CD4-positive, alpha-beta T cell treated with Interleukin-15 for 1 hour (primary cell): ENCODE measurements at places on chromosomes 5 and 9.
A peak's percentile ranks its signal among the peaks of the same experiment; 100 is the strongest.

- DNase-seq: no peak
These were observed 63.8 kb downstream of the PAX5 start for GRCh38 chr9:36970007-36970888.

DNA sequence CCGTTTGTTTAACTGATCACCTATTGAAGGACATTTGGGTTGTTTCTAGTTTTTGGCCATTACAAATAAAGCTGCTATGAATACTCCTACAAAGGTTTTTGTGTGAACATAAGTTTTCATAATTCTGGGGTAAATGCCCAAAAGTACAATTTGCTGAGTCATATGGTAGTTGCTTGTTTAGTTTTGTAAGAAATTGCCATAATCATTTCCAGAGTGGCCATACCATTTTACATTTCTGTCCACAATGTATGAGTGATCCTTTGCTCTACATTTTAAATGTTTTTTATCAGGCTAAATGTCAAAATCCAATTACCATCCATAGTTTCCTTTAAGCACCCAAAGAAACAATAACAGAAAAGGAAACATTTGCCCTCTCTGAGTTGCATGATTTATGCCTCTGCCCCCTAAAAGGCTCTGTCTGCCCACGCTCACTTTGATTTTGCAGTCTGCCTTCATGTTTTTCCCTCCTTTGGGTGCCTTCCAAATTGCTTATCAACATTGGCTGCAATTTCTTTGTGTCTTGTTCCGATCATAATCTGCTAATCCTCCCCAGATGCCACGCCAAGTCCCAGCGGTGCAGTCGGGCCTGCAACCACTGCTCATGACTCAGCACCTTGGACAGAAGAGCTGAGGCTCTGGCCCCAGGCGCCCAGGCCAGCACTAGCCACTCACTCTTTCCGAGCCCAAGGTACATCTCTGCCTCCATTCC lies 339.2 kb downstream of the PIK3R1 start:
- no peak for DNase-seq

DNA sequence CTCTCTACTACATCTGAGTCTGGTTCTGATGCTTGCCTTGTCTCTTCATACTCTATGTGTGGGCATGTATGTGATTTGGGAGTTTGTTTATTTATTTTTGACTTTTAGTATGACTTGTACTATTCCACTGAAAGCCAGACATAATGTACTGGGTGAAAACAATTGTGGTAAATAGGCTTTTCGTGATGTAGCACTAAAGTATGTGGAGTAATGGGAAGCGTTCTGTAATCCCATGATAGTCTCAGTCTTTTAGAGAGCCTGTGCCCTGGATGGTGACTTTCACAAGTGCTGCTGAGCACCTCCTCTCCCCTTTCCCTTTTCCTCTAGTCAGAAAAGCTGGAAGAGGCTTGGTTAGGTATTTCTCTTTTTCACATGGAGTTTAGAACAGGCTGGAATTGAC lies 85.8 kb upstream of the S1PR3 start:
- DNase-seq: no peak

DNA sequence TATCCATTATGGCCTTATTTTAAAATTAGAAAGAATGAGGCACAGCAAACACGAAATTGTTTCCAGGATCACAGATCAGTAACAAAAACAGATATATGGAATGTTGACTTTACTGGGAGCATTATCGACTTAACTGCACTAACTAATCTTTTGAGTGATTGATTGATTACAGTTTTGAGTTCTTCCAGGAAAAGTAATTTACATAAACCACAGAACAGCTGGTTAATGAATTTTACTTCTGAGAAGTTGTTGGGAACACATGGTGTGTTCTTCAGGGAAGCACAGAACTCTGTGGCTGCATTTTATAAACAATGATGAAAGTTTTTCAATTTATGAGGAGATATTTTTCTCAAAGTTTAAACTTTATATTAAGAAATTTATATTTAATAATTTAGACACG lies 802.4 kb upstream of the ACO1 start:
- DNase-seq: no peak

- no peak for DNase-seq
These were observed 92.3 kb downstream of the DAP start for GRCh38 chr5:10668697-10669096.

DNA sequence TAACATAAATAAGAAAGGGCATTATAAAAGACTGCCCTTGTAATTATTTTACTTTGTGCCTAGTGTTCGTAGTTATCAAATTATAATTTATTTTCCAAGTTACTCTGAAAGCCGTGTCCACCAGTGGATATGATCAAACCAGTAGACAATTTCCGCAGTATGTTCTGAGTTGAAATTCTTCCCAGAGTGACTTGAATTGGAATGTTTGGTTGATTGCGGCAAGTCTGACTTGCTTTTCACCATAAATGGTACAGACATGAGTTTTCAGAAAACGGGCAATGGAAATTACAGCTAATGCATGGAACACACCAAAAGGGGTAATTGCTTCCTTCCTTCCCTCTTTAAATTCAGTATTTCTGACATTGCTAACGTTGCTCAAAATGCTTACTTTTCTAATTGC lies 56.6 kb downstream of the CHSY3 start:
- no peak for DNase-seq

DNA sequence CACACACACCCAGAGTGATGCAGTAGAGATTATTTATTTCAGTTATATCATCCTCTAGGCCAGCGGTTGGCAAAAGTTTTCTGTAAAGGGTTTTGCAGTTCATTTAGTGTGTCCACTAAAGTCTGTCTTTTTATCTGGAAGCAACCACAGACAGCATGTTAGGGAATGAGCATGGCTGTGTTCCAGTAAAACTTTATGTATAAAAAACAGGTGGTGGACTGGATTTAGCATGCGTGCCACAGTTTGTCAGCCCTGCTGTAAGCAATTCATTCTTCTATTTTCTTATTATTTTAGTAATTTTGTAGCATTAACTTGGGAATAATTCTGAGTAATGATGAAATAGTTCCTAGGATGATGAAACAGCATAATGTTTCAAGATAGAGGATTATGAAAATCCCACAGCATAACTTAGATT lies 51.7 kb downstream of the CCNH start:
- no peak for DNase-seq

DNA sequence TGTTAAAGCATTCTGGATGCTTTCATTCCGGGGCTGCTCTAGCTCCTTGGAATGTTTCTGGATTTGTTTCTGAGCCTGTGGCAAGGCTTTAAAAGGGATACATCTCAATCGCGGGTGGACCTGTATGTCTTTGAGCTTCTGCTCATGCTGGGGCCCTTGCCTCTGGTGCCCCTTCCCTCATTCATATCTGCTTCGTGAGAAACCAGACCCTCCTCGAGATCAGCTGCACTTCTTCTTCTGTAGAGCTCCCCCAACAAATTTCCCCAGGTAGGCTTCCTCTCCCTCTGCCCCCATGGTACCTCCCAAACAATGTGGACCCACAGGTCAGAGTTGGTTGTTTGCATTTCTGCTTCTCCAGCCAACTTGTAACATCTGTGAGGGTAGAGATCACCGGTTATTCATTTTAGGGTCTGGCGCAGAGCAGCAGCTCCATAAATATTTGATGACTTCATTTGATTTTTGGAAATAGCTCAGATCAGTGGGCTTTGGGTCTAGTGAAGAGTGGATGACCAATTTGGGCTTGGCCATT lies 6.6 kb downstream of the ZNF618 start:
- DNase-seq: no peak

DNA sequence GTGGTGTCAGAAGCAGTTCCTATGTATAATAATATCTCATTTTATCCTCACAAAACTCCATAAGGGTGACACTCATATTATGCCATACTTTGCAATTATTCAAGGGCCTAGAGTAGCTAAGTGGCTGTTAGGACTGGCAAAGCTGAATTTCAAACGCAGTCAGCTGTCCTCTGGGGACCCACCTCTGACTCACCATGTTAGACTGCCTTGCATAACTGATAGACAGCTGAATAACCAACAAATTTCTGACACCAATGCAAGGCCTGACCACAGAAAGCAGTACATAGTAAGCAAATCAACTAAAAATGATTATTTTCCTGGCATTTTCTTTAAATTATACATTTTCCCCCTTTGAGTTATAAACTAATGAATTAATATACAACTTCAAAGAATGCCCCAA lies 251.6 kb upstream of the PTGER4 start:
- DNase-seq: peak; percentile 54

DNA sequence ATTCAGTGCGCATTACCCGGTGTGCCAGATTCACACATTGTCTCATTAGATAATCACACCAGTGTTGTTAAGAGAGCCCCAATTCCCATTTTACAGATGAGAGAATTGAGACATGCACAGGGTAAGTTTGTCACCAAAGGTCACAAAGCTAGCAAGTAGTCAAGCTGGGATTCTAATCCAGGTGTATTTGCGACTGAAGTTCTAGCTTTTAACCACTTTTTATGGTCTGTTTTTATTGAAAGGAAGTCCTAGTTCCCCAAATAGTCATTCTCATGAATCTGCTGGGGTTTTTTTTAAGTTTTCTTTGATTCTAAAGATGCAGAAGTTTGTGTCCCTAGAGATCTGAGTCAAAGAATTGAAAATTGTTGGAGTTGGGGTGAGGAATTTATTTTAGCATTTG lies 136.5 kb downstream of the DPYSL3 start:
- DNase-seq: no peak

DNA sequence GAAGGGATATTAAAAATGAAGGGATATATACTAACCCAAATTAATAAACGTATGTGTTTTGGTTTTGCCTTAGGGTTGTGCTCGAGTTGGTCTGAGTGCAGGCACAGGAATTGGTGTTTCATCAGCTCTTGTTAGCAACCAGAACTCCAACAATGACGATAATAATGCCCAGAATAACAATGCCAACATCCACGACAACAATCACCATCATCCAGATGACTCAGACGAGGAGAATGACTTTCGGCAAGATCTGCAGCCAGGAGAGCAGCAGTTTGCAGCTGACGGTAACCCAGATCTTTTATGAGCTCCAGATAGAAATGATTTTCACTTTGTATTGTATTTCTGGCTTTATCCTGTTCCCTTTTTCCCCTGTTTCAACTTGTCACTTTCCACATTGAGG lies 33.2 kb downstream of the FBXO38 start:
- no peak for DNase-seq

GRCh38 chr9:71504636-71505035 lies 263.7 kb downstream of the CEMIP2 start:
- DNase-seq: no peak

DNA sequence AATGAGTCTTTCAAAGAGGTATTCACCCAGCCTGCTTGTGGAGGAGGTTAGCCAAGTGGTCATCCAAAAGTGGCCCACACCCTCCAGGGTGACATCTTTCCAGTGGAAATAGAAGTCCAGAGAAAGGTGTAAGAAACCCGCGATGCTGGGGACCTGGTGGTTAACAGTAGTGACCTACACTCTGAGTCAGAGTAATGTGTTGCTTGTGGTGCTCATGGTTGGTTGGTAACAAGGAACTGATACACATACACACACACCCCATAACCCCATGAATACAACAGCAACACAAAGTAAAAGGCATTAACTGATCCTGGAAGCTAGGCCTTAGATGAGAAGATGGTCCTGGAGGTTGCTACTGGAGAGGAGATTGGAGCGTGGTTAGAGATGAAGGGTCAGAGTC lies 26.9 kb downstream of the MRPS30 start:
- no peak for DNase-seq

- DNase-seq: no peak
These were observed 10.3 kb downstream of the VDAC1 start for GRCh38 chr5:133994297-133994989.

GRCh38 chr5:173981185-173981761 lies 7.7 kb upstream of the C5orf47 start:
- no peak for DNase-seq

DNA sequence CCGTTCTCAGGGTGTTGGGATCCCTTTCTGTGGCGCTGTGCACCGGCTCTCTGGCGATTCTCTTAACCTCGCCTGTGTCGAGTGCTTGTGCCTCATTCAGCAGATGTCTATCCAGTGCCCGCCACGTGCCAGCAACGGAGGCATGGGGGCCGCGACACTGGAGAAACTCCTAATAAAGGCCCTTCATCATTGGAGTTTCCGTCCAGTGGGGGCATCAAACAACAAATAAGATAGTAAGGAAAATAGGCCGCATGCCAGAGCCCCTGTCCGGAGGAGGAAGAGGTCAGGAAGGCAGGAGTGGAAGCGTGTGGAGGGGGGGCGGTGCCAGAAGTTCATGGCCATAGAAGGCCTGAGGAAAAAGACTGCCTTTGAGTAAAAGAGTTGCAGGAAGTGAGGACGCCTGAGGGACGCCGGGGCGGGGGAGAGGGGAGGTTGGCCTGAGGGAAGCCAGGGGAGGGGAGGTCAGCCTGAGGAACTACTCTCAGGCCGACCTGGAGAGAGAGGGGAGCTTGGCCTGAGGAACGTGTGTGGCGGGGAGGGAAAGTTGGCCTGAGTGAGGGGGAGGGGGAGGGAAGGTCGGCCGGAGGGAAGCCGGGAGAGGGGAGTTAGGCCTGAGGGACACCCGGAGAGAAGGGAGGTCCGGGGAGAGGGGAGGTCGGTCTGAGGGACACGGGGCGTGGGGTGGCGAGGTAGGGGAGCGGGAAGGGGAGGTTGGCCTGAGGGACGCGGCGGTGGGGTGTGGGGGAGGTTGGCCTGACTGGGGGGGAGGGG lies 82.2 kb downstream of the CACNA1B start:
- no peak for DNase-seq

DNA sequence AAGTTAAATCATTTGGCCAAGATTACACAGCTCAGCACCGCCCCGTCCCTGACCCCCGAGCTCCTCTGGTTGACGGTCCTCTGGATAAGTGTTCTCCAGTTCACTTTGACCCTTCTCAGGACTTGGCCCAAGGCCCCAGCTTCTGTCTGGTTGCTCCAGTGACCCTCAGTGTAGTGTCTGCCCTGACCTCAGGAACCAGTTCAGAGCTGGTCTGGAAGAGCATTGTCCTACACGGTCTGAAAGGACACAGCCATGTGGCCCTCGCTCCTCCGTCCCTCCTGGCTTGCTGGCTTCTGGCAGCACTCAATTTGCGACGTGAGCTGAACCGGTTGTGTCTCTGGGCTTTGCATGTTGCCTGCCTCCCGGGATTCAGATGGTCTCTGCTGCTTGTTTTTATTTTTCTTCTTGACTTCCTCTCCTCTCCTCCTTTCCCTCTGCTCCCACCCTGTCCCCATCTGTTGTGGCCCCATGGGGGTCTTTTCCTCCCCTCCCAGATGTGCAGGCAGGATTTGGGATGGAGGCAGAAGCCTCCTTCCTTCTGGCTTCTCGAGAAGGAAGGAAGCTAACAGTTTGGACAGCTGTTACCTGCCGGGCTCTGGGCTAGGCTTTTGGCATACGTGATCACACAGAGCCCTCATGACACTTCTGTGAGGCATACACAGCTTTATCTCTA lies 72.0 kb downstream of the PPARGC1B start:
- no peak for DNase-seq

DNA sequence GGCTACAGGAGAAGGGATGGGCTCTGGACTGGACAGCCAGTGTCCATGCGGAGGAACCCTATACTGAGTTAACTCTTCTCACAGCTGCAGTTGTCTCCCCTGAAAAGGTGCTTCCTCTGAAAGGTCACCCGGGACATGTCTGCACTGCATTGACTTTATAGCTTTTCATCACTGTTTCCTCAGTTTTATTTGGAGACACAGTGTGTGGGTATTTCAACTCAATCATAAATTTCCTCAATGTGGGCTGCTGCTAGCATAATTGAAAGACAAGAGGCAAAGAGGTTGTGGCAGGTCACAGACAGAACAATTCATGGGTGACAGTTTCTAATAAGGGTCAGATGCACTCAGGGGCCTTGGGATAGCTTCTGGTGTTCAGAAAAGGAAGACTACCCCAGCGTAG lies 336.8 kb downstream of the KDM4C start:
- no peak for DNase-seq
